ENCODE measurements at places on chromosomes 6 and 20.
A peak's percentile ranks its signal among the peaks of the same experiment; 100 is the strongest.

DNA sequence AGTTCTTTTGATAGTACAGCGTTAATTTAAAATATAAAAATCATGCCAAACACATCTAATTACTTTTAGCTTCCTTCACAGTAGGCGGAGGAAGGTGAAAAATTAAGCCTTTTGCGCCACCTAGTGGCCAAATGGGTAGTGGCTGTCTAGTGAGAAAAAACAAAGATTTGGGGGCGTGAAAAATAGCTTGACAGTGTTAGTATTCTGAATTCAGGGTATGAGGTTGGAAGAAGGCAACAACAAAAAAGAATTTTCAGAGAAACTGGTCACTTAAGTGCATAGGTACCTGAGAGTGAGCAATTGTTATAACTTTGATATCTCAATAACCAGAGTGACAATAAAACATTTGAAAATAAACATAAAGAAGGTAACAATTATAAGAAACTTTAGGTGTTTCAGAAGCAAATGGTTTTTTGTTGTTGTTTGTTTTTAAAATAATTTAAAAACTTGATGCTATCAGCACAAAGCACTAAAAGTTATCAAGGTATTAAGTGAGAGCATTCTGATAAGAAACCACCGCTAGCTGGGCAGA, 14.3 kb downstream of the PSMB9 start:
- DNase-seq: peak; percentile 89

GRCh38 chr20:23286346-23286745, 64.2 kb upstream of the NXT1 start:
- no peak for DNase-seq

GRCh38 chr6:100464162-100464851, 414 bp downstream of the SIM1 start:
- no peak for DNase-seq

- DNase-seq: no peak
Observed at GRCh38 chr6:133613211-133613610, 275.7 kb upstream of the TCF21 start.

DNA sequence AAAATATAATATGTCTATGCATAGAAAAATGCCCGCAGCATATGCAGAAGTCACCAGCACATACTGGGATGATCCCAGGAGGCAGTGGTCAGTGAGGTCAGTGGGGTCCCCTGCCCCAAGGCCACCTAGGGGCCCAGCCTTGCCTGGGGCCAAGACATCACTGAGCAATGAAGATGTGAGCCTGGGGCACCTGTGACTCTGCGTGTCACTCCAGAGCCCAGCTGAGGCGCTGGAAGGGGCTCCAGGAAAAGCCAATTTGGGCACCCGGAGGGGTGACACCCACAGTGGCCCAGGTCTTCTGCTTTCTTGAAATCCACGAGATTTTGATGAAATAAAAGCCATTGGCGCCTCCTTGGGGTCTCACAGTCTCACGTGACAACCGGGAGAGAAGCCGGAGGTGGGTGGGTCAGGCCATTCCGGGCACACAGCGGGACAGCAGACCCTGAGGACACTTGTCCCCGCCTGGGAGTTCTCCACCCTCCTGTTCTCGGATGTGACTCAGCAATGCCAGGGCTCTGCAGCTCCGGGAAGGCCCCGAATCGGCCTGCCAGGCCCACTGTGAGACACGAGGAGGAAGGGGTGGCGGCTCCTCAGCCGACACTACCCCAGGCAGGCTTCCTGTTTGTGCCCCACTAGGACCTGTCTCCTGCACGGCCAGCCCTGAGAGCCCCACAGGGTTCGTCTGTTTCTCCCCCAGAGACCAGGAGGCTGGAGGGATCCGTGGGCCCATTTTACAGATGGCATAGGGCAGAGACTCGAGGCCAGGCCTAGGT, 24.4 kb upstream of the SLCO4A1 start:
- DNase-seq: peak; percentile 59

DNA sequence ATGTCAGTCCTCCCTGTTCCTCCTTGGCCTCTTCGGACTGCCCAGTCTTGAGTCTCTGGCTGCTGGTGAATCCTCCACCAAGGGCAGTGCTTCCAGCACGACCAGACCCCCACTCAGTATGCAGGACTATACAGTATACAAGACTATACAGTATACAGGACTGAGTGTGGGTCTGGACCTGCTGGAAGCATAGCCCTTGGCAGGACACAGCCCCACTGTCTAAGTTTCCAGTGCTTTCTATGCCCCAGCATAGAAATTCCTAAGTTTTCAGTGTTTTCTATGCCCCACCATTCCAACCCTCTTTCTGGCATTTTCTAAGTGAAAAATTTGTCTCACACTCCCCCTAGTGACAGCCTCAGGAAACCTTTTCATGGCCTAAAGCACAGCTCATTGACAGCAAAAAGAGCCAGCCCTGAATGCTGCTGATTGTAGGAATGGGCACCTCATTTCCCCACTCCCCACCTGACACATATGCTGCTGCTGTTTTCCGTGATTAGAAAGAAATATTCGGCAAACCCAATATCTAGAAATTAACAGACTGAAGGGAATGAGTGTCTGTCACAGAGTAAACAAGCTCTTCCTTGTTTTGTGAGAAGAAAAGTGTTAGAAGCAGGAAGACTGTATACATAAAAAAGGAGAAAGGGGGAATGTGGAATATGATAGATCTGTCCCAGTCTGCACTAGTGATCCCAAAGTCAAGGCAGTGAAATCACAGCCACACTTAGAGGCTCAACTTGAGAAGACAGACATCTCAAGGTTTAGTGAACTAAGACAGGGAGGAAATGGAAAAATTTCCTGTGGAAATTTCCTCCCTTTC, 206.9 kb downstream of the IBTK start:
- no peak for DNase-seq

DNA sequence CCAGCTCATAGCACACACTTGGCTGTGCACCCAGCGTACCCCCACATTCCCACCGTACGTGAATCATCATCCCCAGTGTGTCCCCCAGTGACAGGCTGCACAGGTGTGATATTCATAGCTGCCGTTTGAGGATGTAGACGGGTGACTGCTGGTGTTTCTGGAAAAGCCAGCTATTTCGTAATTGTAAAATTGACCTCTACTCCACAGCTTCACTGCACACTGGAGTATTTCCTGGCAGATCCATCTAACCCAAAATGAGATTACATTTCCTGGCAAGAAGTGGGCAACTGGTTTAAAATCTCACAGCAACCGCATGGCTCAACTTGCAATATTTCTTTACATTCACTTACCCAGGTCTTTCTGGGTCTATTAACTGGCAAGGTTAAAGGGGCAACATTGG, 30.3 kb downstream of the CD83 start:
- no peak for DNase-seq

DNA sequence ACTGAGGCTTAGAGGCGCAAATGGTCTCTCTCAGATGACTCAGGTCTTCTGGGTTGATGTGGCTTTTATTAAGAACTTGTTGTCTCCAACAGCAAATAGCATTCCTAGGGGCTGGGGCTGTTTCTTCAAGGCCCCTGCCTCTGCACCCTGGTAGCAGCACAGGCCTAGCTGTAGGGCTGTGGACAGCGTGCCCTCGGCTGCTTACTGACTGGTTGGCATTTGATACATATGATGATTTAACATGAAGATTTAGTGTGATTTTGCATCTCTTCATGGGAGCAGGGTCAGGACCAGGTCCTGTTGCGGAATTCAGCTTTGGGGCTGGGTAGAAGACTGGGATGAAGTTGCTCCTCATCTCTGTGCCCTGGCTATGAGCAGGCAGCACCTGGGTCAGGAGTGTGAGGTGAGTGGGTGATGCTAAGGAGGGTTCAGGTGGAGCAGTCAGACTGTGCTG, 24.3 kb upstream of the IER3 start:
- no peak for DNase-seq

DNA sequence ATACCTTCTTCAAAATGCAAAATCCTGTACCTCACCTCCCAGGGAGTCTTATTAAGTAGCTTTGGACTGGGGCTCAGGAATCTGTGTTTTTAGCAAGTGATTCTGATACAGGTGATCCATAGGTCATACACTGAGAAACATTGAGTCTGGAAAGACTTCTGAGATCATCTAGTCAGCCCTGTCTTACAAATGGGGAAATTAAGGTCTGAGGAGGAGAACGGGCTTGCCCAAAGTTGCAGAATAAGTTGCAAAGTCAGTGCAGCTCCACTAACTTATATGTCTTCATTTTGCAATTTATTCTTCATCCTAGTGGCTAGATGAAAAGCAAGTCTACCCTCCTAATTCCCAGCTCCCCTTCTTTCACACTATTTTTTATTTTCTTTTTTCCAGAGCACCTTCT, 28.9 kb downstream of the KCNS1 start:
- DNase-seq: no peak

DNA sequence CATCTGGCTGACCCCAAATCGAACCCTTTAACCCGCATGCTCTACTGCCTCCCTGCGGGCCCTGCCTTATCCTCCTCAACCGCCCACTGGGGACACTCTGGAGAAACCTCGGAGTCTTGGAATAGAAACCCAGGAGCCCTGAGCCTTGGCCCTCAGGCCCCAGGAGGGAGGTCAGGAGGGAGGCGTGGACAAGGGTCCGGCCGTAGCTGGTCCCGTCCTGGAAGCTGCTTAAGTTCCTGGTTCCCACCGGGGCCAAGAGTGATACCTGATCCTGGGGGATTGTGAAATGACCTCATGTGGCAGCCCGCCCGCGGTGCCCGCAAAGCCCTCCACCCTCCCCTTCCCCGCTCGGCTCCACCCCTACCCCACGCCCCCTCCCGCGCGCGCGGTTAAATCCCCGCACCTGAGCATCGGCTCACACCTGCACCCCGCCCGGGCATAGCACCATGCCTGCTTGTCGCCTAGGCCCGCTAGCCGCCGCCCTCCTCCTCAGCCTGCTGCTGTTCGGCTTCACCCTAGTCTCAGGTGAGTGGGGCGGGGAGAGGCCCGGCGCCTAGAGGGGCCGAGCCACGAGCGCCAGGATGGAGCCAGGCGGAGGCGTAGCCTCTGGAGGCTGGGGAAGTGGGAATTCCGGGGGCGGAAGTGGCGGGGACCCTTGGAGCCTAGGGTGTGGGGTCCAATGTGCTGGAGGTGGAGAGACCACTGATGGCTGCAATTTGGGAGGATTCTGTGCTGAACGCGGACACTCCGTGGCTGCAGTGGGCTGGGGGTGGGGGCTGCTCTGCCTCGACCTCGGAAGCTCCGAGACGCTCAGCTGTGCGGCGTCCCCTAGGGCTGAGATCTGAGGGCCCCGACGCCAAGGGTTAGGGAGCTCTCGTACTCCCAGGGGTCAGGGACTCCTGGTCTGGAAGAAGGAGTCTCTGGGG, at the start of gene WFDC2:
Gene WFDC2, plus strand, starts transcription at position 418 of the 926 bp plus-strand sequence. Its CDS starts 29 bp downstream, at position 447.
- DNase-seq: no peak

DNA sequence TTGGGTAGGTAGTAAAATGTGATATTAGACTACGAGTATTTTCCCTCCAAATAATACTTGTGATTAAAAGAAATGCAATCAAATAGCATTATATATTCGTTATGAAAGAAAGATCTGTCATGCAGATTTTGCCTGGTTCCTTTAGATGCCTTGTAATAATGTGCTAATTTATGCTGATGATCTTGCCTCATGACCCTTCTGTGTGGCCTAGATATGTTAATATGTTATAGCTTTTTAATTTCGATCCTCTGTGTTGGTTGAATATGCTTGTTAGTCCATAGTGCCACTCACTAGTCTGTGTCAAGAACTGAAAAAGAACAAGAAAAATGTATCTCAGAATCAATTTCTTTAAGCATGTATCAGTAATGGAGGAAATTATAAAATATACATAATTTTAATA, 31.9 kb downstream of the CDKAL1 start:
- DNase-seq: no peak

DNA sequence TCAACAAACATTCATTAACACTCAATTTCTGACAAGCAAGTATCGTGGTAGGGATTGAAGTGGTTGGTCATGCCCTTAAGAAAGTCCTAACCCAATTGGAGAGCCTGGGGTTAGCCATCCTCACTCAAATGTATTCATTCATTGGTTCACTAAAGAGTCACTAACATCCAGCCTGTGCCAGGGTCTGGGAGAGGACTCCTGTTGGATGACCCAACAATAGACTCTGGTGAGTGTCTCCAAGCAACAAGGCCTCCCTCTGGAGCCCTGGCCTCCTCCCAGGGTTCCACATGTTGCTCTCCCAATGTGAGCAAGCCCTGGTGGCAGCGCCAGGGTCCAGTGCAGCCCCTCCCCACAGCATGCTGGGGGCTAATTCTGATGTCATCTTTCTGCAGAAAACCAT, at the start of gene BPIFA3:
Gene BPIFA3, plus strand, starts transcription at position 301 of the 400 bp plus-strand sequence. CDS start 185 bp downstream, outside the sequence.
- DNase-seq: no peak

GRCh38 chr6:4967301-4968030, 36.4 kb downstream of the RPP40 start:
- DNase-seq: no peak

DNA sequence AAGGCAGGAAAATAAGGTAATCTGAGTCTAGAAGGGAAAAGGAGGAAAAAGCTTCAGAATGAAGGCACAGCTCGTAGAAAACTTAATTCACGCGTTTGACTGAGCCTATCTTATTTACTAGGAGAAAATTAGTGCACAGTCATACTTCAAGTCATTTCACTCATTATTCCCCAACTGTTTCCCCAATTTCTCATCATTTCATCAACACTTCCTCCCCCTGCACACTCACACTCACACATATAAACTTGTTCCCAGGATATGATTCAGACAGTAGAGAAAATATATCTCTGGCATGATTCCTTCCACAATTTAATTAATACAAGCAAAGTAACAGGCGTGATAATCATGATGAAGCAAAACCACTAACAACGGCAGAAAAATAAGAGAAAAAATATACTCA, 94.5 kb upstream of the F13A1 start:
- DNase-seq: no peak

DNA sequence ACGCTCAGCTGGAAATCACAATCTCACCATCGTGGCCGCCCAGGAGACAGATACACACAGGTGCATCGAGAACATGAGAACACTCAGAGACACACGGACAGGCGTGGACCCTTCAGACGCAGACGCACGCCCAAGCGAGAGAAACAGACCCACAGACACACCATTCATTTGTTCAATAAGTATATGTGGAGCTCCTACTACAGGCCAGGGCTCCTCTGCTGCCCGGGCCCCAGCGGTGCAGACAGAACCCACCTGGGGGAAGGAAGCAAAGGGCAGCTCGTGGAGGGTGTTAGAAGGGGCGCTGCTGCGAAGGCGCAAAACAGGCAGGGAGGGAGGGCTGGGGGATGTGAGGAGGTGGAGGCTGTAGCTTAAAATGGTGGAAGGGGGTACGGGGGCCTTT, 39.2 kb downstream of the SRC start:
- no peak for DNase-seq

- no peak for DNase-seq
Observed at GRCh38 chr20:41050361-41051008, 21.9 kb downstream of the TOP1 start.

DNA sequence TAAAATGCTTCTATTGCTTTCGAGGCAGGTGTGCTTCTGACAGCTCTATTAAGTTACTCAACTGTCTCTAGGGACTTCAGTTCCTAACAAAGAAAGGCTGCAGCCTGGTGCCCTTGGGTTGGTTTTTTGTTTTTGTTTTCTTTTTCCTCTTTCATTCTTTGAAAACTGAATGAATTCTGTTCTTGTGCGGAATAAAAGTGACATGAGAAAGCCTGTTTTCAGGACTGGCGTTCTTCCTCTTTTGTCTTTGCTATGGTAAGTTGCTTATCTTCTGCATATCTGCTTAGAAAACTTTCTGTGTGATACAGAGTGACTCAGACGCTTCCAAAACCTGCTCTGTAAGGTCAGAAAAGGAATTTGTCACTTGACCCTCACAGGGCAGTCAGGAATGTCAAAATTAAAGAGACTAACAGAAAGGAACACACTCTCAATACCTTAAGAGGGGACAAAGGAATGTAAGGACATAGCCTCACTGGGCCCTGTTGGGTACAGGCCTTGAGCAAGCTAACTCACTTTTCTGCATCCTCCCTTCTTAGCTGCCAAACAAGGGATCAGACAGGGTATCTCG, 56.2 kb upstream of the NHSL1 start:
- DNase-seq: no peak

- peak; percentile 36 for DNase-seq
Observed at GRCh38 chr20:20237093-20237959, 130.6 kb upstream of the INSM1 start.
